Colonic mucosa (tissue), 4 donors: ENCODE measurements at places on chromosomes 3 and 15. TPM values are rescaled to one million over a fixed set of nuclear protein-coding genes. Genes with fewer than 3 reads are reported as not detected.

- DNase-seq, result peak; percentile 71
Observed at GRCh38 chr3:44966795-44967278, 9.1 kb downstream of the ZDHHC3 start.

GRCh38 chr3:111621535-111621934 lies 26.4 kb upstream of the ZBED2 start:
- DNase-seq, result no peak

GRCh38 chr3:37712421-37712820 lies 149.3 kb upstream of the CTDSPL start:
- no peak for DNase-seq

DNA sequence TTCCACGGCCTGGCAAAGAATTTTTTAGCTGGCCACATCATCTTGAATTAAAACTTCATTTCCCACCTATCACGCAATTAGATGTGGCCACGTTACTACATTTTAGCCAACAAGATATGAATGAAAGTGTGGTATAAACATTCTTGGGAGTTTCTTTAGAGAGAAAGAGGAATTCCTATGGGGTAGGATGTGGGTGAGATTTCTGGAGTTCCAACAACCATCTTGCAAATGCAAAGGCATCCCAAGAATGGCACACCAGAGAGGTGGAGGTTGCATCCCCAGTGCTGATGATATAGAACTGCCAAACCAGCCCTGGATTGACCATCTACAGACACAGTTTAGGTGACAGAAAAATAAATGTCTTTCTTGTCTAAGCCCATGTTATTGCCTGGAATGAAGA lies 66.3 kb upstream of the AKAP13 start:
- DNase-seq, result no peak

- no peak for DNase-seq
Observed at GRCh38 chr15:44246521-44247268, 41.8 kb upstream of the GOLM2 start.

GRCh38 chr15:100926258-100926657 lies 7.1 kb downstream of the LRRK1 start:
- DNase-seq, result peak; percentile 16

Gene ROBO1
- 9.4 TPM for total RNA-seq

Gene EPHB1
- total RNA-seq, result 0.40 TPM
